ENCODE measurements at places on chromosomes 7 and 10.

DNA sequence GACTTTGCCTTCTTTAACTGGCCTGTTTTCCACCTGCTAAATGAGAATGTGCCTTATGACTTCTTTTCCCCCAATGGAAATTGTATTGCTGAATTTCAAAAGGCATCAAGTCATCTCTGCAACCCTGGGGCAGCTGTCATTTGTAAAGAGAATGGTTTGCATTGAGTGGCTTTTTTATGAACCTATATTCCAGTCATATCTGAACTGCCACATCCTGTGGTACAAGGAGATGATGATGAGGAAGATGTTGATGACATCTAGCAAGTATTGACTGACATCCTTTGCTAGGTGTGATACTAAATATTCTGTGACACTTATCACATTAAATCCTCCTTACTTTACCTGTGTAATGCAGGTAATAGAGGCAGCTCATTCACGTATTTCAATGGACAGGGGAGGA is 88.3 kb upstream of the KIAA1217 start:
- no peak for DNase-seq

GRCh38 chr7:13875496-13876074 is 113.9 kb downstream of the ETV1 start:
- DNase-seq = peak; percentile 18

DNA sequence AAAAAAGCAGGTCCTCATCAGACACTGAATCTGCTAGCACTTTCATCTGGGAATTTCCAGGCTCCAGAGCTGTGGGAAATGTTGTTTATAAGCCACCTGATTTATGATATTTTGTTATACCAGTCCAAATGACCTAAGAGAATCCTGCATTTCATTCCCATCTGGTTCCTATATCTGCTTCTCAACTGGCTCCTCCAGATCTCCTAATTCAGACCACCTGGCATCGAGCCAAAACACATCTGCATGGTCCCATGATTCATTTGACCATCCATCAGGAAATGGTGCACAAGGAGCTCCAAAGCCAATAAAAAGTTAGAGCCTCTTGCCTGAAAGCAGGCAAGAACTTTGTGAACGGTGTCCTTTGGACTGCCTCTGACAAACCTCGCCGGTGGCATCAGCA is 108.9 kb downstream of the IPMK start:
- DNase-seq = no peak

- no peak for DNase-seq
Observed at GRCh38 chr7:46003161-46003560, 82.1 kb upstream of the IGFBP3 start.

DNA sequence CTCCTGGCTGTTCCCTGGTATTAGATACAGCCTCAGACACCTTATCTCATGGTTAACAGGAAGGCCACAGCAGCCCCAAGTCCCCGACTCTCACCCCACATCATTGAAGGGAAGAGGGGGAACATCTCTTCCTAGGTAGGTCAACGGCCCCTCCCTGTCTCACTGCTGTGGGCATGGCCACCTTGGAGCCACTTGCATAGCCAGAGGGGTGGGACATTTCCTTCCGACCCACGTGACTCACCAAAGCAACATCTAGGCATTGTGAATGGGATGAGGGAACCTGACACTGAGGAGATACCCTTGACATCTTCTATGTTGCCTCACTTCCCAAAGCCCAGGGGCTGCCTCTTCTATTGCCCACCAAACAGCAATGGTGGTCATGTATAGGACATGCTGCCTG is 68.5 kb upstream of the GPR26 start:
- DNase-seq = no peak

DNA sequence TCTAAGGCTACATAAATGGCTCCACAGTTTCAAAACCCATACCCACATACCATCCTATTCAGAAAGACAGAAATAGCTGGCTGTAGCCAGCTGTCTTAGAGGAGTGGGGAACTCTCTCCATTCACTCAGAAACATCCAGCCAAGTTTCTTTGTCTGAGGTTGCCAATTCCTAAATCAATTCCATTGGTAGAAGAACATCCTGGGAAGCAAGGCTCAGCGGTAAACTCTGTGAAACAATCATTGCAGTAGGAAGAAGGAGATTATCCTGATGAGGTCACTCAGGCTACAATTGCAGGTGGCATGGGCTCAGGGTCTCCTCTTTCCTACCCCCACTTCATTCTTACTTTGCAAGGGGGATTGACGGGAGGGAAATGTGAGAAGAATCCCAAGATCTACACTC is 154.0 kb downstream of the ETV1 start:
- DNase-seq = no peak

DNA sequence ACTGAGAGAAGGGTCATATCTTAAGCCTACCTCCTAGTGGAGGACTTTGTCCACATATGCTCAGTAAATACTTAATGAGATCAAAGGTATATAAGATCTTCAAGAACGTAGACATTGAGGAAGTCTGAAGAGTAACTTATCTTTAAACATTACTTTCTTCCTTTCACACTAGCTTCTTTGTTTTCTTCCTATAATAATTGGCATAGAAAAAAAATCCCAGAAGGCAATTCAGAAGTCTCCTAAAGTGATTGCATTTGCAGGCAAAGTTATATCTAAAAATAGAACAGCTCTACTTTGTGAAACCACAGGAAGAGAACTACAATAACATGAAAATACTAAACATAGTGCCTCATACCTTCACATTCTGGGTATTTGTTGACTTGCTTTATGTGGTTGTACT is 150.4 kb downstream of the PPP1R3A start:
- DNase-seq = no peak

DNA sequence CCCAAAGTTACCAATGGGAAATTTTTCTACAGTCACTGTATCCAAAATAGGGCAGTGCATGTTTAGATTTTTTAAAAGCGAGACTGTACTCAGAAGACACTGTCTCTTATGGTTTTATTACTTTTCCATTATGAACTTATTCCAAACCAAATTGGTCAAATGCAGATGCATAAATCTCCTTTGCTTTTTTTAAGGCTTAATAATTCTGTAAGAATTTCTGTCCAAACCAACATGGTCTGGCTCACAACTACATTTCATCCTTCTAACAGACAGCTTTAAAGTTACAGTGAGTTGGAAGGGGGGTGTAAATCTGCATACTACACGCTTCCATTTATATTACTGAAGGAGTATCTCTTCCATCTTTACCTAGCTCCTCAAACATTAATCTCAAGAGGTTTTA is 199.2 kb downstream of the SLC25A13 start:
- no peak for DNase-seq

DNA sequence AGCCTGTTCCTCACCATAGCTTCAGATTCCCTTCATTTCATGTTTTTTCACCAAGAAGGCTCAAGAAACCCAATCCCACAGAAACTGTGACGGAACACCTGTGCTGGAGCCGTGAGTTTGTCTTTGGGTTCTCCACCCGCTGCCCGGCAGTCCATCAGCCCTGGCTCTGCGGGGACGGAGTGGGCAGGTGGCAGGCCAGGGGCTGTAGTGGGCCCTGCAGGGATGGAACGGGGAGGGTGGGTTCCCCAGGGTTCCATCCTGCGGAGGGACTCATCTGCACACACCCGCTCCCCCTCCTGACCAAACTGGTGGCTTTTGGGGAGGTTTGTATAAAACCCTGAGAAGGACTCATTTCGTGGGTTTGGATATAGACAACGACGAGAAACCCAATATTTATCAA is 15.0 kb downstream of the CYP17A1 start:
- DNase-seq = no peak

DNA sequence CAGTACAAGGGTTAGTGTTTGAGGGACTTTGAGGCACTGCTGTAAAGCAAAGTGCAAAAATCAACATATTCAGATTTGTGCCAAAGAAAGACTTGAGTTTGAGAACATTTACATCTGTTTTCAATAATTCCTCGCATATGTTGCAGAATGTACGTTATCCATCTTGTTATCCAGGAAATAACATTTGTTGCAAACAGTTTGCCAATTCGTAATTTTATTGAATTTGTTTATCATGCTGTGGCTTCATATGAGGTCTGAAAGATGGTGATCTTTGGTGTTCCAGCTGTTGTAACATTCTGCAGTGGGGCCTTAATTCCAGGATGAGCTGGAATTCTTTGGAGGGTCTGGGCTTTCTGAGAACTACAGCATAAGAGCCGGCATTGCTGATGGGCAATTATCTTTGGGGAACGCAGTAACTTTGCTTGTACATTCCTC is 396.2 kb downstream of the LRMDA start:
- no peak for DNase-seq

GRCh38 chr10:125700355-125700911 is 17.5 kb upstream of the TEX36 start:
- no peak for DNase-seq
